ENCODE measurements at places on chromosomes 12 and 14.

- DNase-seq: no peak
Observed at GRCh38 chr14:75726321-75726720, 65.3 kb downstream of the TTLL5 start.

- no peak for DNase-seq
Observed at GRCh38 chr14:39320318-39320717, 86.6 kb downstream of the MIA2 start.

- DNase-seq: no peak
Observed at GRCh38 chr14:36087411-36087810, 89.1 kb downstream of the PTCSC3 start.

DNA sequence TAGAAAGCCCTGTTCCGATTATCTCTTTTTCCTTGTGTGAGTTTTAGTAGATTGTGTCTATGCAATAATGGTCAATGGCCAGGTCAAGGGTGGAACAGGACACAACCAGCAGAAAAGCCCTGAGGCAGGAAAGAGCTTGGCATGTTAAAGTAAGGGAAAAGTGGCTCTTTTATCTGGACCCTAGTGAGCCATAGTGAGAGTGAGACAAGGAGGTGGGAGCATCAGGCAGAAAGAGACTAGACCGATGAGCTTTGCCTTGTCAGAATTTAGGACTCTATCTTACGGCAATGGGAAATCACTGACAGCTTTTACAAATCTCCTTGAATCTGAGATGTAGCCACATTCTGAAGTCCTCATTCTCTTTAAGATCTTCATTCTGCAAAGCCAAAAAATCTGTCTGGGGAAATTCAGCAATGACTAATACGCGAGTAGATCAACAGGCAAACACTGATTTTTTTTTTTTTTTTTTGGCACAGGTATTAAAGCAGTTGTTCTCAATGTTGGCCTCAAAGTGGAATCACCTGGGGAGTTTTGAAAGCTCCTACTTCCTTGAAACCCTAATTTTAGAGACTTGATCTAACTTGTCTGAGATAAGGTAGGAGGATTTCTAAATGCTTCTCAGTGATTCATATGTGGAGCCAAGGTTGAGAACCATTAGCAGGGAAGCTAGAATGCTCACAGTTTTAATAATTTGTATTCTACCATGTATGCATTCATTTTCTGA, 33.9 kb downstream of the TMEM19 start:
- no peak for DNase-seq

DNA sequence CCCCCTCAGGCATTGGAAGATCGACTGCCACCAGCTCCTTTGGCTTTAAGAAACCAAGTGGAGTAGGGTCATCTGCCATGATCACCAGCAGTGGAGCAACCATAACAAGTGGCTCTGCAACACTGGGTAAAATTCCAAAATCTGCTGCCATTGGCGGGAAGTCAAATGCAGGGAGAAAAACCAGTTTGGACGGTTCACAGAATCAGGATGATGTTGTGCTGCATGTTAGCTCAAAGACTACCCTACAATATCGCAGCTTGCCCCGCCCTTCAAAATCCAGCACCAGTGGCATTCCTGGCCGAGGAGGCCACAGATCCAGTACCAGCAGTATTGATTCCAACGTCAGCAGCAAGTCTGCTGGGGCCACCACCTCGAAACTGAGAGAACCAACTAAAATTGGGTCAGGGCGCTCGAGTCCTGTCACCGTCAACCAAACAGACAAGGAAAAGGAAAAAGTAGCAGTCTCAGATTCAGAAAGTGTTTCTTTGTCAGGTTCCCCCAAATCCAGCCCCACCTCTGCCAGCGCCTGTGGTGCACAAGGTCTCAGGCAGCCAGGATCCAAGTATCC, 288.7 kb downstream of the NAV3 start:
- DNase-seq: no peak

GRCh38 chr12:132660996-132661395, 26.1 kb downstream of the POLE start:
- DNase-seq: no peak

Data from CD4-positive, alpha-beta T cell treated with Interleukin-12 subunit alpha and Interleukin-12 subunit beta, for 1 hour (primary cell).